RWPE2 (cell line): ENCODE measurements at places on chromosomes 1 and 21.

GRCh38 chr1:98398649-98399048, 262.9 kb upstream of the SNX7 start:
- DNase-seq, result no peak

DNA sequence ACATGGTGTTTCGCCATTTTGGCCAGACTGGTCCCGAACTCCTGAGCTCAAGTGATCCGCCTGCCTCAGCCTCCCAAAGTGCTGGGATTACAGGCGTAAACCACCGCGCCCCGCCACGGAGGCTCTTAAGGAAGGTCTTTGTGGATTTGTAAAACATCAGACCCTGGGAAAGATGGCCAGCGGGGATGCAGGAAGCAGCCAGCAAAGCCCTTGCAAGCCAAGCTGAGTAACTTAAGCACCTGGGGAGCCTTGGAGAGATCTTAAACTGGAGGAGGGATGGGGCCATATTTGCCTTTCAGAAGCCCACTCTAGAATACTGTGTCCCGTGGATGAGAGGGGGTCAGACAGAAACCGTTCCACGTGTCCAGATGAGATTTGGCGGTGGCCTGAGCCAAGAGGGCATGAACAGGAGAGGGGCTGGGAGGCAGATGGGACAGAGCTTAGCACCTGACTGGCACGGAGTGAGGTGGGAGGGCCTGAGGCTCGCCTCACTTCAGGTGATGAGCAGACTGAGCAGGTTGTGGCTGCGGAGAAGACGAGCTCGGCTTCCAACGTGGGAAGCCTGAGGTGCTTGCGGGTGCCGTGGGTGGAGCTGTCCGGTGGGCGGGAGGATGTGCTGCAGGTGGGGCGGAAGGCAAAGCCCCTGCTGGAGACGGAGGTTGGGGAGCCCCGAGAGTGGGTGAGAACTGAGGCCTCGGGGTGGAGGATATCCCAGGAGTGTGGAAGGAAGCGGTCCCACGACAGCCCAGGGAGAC, 11.7 kb downstream of the C1orf216 start:
- DNase-seq, result no peak

GRCh38 chr1:55572878-55573734, 357.9 kb upstream of the USP24 start:
- DNase-seq, result no peak

GRCh38 chr1:205325334-205325884, 3.9 kb upstream of the NUAK2 start:
- DNase-seq, result no peak

GRCh38 chr1:238281418-238281817, 390.7 kb upstream of the ZP4 start:
- DNase-seq, result no peak

GRCh38 chr1:155481741-155482241, 80.8 kb downstream of the ASH1L start:
- DNase-seq, result no peak
